ENCODE measurements at places on chromosomes 1 and 21.

- DNase-seq: no peak
Observed at GRCh38 chr1:56688522-56689026, 43.5 kb downstream of the PRKAA2 start.

GRCh38 chr1:155120253-155120652 is 7.4 kb upstream of the EFNA1 start:
- DNase-seq: no peak

- no peak for DNase-seq
Observed at GRCh38 chr1:203930342-203930741, 68.9 kb downstream of the SNRPE start.

DNA sequence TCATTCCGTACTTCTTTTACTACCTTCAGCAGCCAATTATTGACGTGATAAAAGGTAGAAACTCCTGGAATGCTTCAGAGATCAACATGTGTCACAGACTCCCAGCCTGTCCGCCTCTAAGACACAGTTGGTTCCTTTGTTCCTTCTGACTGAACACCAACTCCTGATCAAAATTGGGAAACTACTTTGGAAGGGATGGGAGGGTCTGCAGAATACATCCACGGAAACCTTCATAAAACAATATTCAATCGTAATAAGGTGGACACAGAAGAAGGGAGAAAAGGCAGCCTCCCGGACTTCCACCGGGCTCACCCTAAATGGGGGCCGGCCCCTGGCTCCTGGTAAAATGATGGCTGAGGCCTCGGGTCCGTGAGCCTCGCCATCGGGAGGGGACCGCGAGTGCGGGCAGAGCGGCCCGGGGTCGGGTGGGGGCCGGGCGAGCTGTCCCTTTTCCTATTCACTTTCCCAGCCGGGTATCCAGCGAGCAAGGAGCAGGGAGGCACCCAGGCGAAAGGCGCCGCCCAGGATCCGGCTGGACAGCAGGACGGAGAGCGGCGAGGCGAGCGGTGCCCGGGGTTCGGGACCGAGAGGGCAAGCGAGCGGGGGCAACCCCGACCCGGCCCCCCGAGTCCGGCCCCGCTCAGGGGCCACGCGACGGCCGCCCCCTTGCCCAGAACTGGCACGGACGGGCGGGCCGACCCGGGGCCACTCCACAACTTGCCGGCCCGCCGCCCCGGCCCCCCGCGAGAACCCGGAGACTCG is 805 bp downstream of the NRIP1 start:
- DNase-seq: no peak

DNA sequence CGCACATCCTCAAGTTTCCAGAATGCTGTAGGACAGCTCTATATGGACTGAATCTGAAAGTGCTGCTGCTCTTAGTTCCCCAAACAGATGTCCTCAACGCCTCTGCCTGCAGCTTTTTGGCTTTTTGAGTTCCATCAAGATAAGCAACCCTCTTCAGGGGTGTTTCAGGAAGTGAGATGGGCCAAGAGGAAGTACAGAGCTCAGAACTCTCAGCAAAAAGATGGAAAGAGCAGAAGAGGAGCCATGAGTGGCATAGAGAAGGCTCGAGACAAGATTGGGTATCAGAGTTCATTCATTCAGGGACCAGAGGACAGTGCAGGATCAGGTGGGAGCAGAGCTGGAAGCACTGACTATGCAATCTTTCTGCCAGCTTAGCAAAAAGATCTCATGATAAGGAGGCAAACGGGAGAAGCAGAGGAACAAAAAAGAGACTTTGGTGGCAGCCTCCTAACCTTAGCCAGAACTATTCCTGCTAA is at the start of the genes ADORA3 and TMIGD3:
TSS of gene ADORA3 (minus strand) at position 49 of the 476 bp plus-strand sequence. CDS start 279 bp downstream, outside the sequence.
TSS of gene TMIGD3 (minus strand) at position 49 of the 476 bp plus-strand sequence. CDS start 279 bp downstream, outside the sequence.
- no peak for DNase-seq

DNA sequence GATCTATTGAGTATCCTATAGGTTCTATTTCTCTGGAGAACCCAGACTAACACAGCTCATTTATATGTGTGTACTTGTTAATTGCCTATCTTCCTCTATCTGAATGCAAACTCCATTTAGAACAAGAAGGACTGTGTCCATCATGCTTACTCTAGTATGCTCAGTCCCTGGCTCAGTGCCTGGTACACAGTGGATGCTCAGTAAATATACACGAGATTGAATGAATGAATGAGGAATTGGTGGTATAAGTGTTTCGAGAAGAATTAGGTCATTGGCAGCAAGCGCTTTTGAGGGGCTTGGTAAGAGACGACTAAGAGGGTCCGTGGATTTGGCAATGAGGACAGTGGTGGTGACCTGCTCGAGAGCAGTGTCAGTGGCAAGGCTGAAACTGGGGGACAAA is 112.5 kb downstream of the CSMD2 start:
- DNase-seq: no peak

DNA sequence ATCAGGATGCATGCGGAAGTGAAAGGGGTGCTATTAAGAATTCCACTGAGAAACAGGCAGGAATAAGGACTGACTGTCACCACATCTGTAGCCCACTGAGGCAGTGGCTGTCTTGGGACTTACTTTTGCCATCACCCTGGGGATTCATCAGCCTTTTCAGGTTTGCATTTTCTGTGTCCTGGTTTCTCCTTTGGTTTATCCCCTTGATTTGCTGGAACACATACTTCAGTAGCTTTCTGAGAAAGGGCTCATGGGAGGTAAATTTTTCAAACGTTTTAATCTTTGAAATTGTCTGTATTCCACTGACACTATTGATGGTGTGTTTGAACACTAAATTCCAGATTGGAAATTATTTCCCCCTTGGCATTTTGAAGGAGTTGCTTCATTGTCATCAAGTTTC is 80.2 kb upstream of the ACTRT2 start:
- DNase-seq: no peak

DNA sequence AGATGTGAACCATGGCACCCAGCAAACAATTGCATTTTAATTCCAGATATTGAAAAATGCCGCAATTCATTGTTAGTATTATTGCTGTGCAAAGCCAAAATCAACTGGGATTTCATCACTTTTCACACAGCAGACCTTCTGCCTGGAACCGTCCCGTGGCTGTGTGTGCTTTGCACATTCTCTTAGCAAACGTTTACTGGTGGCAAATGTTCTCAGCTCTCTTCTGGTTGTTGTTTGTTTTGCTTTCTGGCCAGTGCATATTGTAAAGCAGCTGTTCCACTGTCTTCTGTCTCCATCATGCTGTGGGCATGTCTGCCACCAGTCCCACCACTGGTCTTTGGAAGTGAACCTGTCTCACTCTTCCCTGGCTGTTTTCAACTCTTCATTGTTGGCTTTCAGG is 19.8 kb upstream of the TTLL10 start:
- no peak for DNase-seq

DNA sequence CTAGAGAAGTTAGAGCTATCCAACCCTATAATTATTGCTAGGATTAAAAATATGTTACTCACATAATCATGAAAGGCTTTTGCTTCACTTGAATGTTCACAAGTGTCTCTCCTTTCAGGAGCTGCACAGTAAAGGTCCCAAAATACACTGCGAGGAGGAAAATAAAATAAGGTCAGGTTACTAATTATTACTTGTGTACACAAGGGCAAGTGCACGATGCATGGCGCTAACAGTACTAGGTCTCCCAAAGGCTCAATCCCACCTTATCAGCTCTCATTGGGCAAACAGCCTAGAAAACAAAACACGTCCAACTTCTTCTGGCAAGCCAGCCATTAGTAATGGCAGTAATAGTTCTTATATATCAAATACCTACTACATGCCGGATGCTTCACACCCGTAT is 4.4 kb downstream of the SSBP3 start:
- no peak for DNase-seq

DNA sequence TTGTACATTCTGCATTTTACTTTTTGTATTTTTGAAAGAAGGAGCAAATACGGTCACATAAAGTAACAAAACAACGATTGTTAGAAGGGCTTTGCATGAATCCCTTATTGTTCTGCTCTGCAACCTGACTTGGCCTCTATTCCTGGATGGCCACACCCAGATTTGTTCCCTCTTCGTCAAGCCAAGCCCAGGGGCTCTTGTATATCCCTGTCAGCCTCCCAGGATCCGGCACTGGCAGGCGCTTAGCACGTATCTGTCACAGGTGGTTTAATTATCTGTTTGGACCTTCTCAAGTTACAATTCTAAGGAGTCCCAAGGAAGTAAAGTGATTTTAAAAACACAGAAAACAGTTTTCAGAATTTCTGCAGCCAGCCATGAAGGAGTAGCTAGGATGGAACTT is 28.0 kb downstream of the CRYAA start:
- DNase-seq: no peak

- no peak for DNase-seq
Observed at GRCh38 chr1:232579958-232580941, 49.7 kb downstream of the SIPA1L2 start.

GRCh38 chr1:24085007-24085406 is 26.9 kb downstream of the MYOM3 start:
- no peak for DNase-seq

- DNase-seq: no peak
Observed at GRCh38 chr1:64325856-64326255, 122.4 kb downstream of the UBE2U start.

GRCh38 chr1:23745515-23745914 is 2.2 kb downstream of the ELOA start:
- DNase-seq: no peak

DNA sequence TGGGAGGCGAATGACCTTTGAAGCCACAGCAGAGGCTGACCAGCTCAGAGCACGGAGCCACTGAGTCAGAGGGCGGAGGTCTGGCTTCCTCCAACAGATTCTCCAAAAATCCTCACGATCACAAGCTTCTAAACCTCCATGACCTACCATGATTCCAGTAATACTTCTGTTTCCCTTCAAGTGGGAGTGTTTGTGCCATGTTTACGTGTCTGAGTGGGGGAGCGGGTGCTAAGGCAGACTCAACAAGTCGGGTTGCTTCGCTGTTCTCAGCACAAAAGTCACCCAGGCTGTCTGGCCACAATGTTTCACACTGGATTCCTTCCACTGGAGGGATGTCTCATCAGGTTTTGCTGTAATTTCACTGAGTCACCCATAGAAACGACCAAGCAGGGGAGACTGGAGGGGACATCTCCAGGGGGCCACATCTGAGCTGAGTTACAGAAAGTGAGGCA is 86.2 kb downstream of the SLC66A1 start:
- no peak for DNase-seq

- no peak for DNase-seq
Observed at GRCh38 chr1:212618466-212619210, 10.1 kb downstream of the ATF3 start.

DNA sequence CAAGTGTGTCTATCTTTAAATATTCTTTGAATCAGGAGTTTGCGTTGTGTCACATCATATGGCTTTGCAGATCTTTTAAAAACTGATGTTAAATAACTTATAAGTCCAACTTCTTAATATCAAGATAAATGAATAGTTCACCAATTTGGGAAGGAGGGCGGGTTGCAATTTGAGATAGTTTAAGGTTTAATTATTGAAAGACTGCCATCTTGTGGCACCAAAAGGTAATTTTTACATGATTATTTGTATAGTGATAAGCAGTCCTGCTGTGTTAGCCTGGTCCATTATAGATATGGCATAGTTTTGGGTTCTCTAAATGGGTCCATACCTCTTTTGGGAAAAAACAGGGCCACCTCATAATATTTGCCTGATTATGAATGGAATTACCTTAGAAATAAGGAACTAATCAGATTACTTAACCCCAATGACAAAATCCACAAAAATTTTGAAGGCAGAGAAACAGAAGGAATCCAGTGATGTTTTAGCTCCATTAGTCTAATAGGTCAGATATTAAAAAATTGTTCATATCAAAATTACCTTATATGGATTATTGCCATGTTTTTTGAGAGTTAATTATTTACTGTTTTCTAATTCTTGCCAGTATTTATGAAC is 64.3 kb downstream of the PRKAA2 start:
- no peak for DNase-seq

- no peak for DNase-seq
Observed at GRCh38 chr1:32151319-32151787, 28.1 kb upstream of the TXLNA start.

DNA sequence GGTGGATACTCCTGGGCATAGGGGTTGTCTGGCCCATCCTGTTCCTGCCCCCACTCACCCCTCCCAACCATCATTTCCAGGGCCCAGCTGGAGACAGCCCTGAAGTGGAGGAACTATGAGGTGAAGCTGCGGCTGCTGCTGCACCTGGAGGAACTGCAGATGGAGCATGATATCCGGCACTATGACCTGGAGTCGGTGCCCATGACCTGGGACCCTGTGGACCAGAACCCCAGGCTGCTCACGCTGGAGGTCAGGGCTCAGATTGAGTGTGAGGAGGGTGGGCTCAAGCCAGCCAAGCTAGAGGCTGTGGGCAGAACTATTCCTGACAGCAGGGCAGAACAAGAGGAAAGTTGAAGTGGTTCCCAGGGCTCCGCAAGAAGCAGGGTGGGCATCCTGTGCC is 14.2 kb downstream of the RHOC start:
- no peak for DNase-seq

GRCh38 chr1:230011333-230012092 is 55.5 kb upstream of the GALNT2 start:
- DNase-seq: no peak

DNA sequence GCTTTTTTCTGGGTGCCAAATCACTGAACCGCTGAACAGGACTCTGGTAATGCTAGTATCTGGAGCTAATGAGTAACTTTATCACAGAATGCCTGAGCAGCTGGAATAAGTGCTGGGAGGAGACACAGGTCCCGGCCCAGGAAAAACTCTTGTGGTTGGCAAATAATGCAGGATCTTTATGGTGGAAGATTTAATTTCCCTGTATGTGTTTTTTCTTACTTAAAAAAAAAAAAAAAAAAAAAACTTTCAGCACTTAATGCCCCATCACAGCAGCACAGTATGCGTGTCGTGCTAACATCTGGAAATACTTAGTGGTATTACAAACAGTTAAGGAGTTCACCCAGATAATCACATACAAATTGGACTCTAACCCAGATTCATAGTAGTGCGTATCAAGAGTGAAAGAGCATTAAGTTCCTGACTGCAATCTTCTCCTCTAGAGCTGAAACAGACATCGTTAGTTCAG is 220.7 kb downstream of the TOMM20 start:
- no peak for DNase-seq

DNA sequence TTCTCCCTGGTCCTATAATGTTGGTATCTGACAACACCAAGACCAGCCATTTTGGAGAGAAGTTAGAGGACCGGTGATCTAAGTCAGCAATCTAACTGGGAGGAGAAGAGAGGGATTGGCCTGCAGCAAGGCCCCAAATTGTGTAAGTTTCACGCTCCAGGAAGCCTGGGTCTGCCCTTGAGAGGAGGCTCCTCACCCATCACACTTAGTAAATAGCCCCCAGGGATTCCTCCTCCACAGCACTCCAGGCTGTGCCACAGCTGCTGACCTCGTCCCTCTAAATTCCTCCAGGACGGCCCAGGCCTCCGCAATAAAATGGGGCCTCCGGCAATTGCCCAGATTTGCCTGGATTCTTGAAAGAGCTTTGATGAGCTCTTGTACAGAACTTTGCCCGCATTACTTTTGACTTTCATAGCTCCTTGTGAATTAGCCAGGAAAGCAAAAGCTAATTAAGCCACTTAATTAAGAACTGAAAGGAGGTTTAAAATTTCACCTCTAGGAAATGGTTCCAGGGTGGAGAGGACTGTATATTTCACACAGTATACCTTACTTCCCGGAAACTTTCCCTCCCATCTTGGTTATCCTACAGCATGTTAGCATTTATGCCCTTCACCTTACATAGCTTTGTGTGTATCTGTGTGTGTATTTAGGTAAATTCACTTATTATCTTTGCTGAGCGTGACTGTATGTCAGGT is 90.5 kb downstream of the LAMC2 start:
- no peak for DNase-seq

- DNase-seq: no peak
Observed at GRCh38 chr1:39642796-39643195, 3.4 kb upstream of the HEYL start.
